ENCODE measurements at places on chromosomes 11 and 22. TPM values are rescaled to one million over a fixed set of nuclear protein-coding genes. Genes with fewer than 3 reads are reported as not detected.

The MMP1 gene
- total RNA-seq = not detected

DNA sequence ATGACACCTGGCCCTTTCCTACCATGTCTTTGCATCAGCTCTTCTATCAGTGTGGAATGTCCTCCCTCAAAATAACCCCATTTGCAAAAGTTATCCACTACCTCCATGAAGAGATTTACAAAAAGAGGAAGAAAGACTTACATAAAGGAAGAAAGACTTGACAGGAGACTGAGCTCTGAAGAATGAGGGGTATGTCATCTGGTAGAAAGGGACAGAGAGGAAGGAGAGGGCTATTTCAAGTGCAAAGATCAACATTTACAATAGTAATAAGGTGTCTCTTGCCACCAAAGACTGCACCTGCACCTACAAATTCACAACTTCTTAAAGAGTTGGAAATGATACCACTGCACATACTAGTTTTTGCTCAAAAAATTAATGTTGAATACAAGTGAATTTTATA lies 18.2 kb downstream of the PAK1 start:
- no peak for DNase-seq

The APLP2 gene
- 32.2 TPM for total RNA-seq

DNA sequence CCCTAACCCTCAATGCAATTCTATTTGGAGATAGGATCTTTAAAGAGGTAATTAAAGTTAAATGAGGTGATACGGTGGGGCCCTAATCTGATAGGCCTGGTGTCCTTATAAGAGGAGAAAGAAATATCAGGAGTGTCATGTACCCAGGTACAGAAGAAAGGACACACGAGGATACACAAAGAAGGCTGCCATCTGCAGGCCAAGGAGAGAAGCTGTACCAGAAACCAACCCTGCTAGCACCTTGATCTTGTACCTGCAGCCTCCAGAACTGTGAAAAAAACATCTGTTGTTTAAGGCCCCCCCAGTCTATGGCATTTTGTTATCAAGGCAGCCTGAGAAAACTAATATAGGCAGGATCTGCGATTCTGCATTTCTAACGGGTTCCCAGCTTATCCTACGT lies 44.2 kb downstream of the FBXO7 start:
- no peak for DNase-seq

- no peak for DNase-seq
Observed at GRCh38 chr11:121420398-121420797, 31.7 kb upstream of the SORL1 start.

GRCh38 chr11:31114442-31114841 lies 255.1 kb downstream of the DCDC1 start:
- no peak for DNase-seq

The SMC1B gene
- total RNA-seq = 0.93 TPM

The PTPN5 gene
- not detected for total RNA-seq

The FBLN1 gene
- 0.39 TPM for total RNA-seq

The EIF3F gene
- total RNA-seq = 492 TPM

GRCh38 chr11:87300640-87301380 lies 263.1 kb downstream of the TMEM135 start:
- DNase-seq = no peak

The CKAP5 gene
- 160 TPM for total RNA-seq

The LRRC4C gene
- total RNA-seq = not detected

- DNase-seq = no peak
Observed at GRCh38 chr11:1603629-1604028, 4.6 kb downstream of the KRTAP5-3 start.

- no peak for DNase-seq
Observed at GRCh38 chr11:122848186-122848585, 9.9 kb downstream of the CRTAM start.

DNA sequence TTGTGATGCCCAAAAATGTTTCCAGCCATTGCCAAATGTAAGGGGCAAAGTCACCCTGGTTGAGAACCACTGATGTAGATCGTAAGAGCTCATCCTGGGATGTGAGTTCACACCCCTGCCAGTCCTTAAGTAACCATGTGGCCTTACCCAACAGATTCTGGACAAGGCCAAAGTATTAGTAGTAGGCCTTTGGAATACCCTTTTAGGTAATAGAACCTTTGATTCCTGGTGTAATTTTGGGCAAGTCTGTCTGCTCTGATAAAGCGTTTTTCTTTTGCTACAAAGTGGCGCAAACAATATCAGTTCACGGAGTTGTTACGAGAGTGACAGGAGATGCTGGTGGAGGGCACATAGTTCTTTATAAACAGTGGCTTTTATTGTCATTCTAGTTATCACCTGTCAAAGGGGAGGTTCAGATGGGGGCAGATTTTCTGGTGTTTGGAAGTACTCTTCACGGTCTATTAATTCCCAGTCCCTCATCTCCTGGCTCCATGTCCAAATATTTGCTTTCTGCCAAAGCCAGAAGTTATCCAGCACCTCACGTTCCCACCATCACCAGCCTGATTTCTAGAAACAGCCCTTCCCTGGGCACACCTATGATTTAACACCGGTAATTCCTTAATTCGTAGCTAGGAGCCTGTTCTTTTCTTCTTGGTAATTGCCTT lies 73.8 kb upstream of the CRYBB3 start:
- DNase-seq = no peak

DNA sequence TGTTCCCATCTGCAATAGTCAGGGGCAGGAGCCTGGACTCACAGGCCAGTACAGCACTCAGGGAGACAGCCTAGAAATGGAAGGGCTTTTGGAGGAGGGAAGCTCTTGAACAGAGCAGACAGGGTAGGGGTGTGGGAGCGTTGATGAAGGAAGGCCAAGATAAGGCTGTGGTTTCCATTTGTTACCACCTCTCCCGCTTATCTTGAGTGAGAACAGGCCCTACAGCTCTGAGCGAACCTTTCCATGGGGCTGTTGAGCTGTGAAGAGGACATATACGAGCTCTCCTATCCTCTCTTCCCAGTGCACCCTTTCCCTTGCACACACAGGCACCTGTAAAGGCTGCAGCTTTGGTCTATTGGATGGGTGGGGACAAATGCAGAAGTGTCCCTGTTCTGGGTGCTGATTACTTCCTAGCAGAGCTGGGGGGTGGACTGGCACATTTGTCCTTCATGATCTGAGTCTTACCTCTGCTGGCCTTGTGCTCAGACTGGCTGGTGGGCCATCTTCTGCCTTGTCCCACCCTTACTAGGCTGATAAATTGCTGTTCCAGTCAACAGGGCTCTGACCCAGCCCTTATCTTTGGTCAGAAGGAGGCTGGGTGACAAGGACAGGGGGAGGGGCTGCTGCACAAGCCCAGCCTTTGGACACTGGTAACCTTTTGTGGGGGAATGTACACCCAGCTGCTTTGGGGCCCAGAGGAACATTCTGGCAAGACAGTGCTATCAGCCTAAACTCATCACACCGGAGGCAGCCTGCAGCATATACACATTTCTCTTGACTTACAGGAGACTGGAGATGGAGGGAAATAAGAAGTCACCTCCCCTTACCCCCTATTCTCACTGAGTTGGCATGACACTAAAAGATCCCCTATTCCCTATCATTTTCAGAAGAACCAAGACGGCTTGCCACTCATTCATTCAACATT lies 80.1 kb upstream of the NNMT start:
- DNase-seq = no peak

- DNase-seq = no peak
Observed at GRCh38 chr11:13368041-13368446, 90.5 kb downstream of the BMAL1 start.

DNA sequence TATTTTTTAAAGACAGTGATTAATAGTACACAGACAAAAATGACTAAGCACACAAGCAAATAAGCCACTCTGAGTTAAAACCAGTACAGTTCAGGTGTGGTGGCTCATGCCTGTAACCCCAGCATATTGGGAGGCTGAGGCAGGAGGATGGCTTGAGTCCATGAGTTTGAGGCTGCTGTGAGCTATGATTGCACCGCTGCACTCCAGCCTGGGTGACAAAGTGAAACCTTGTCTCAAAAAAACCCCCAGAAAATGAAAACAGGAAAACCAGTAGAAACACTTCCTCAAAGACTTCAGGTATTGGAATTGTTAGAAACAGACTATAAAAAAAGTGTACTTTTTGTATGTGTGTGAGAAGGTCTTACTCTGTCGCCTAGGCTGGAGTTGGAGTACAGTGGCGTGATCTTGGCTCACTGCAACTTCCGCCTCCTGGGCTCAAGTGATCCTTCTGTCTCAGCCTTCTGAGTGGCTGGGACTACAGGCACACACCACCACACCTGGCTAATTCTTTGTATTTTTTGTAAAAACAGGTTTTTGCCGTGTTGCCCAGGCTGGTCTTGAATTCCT lies 33.0 kb downstream of the PPP6R2 start:
- no peak for DNase-seq

DNA sequence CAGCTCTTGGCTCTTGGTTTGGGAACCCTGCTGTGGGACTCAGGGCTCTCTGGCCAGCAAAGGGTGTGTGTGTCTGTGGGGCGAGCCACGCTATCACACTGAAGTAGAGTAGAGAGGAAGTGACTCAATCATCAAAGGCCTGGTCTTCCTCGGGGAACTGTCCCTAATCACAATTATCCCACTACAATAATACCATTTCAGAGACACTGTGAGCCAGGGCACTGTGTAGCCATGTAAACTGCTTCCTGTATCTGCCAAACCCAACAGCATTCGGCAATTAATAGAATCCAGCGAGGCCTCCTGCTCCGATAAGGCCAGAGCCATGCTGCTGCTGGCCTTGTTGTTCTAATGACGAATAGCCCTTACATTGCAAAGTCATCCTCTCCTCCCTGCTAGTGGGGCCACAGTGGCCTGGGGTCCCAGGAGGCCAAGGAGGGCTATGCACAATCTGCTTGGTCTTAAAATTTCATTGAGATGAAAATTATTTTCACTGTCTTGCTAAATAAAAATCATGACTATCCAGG lies 49.8 kb upstream of the LMO2 start:
- DNase-seq = no peak

The MUC15 gene
- not detected for total RNA-seq

The MMP11 gene
- total RNA-seq = 0.32 TPM

GRCh38 chr22:19355413-19356157 lies 64.1 kb upstream of the CLTCL1 start:
- no peak for DNase-seq

- no peak for DNase-seq
Observed at GRCh38 chr11:77448269-77448668, 25.6 kb downstream of the PAK1 start.

The SLC5A12 gene
- total RNA-seq = not detected

DNA sequence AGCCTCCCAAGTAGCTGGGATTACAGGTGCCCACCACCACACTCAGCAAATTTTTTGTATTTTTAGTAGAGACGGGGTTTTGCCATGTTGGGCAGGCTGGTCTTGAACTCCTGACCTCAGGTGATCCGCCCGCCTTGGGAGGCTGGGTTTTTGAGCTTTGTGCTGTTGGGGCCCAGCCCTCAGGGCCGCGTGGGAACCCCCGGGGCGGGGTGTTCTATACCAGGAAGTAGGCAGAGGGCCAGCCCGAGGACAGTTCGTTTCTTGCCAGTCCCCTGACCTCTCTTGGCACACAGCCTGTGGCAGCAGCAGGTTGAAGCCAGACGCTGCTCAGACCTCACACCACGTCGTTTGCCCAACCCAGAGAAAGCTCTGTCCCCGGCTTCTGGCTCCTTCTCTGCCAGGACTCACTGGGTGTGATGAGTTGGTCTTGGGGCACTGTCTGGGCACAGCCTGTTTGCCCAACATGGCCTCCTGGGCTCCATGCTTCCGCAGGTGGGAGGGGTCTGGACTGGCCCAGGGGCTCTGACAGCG lies 24.9 kb upstream of the CHKA start:
- no peak for DNase-seq

The OR52A1 gene
- total RNA-seq = not detected

The RFPL2 gene
- total RNA-seq = 0.29 TPM

GRCh38 chr11:69311767-69312385 lies 17.9 kb downstream of the MYEOV start:
- DNase-seq = no peak

- no peak for DNase-seq
Observed at GRCh38 chr11:3340025-3340424, 38.9 kb downstream of the ZNF195 start.

The SCARF2 gene
- 0.23 TPM for total RNA-seq

GRCh38 chr22:47098121-47098520 lies 335.7 kb downstream of the TBC1D22A start:
- no peak for DNase-seq

GRCh38 chr22:39327995-39328754 lies 8.8 kb upstream of the RPL3 start:
- no peak for DNase-seq

- no peak for DNase-seq
Observed at GRCh38 chr22:17272511-17272991, 53.3 kb upstream of the ADA2 start.

GRCh38 chr11:117160826-117161225 lies 16.7 kb downstream of the PAFAH1B2 start:
- no peak for DNase-seq

GRCh38 chr11:72425053-72425980 lies 9.0 kb downstream of the CLPB start:
- DNase-seq = no peak

The PRAME gene
- total RNA-seq = not detected

- no peak for DNase-seq
Observed at GRCh38 chr11:95556011-95556341, 233.6 kb downstream of the FAM76B start.

DNA sequence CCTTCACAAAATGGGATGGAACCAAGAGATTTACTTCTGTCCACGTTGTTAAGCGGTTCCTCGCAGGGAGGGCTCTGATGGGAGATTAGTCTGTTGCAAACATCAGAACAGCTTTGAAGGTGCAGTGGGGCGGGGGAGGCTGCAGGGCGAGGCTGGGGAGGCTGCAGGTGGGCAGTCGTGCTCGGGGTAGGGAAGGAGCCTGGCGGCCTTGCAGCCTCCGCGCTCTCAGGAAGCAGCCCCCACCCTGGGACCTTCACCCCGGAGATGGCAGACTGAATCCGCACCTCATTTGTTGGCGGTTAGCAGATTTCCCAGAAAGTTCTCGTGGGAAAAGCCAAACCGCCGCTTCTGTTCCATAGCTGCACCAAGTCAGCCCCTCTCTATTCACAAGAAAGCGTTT lies 237.3 kb downstream of the BRD1 start:
- DNase-seq = no peak

The UPK3A gene
- total RNA-seq = not detected

The ACO2 gene
- 100.0 TPM for total RNA-seq

DNA sequence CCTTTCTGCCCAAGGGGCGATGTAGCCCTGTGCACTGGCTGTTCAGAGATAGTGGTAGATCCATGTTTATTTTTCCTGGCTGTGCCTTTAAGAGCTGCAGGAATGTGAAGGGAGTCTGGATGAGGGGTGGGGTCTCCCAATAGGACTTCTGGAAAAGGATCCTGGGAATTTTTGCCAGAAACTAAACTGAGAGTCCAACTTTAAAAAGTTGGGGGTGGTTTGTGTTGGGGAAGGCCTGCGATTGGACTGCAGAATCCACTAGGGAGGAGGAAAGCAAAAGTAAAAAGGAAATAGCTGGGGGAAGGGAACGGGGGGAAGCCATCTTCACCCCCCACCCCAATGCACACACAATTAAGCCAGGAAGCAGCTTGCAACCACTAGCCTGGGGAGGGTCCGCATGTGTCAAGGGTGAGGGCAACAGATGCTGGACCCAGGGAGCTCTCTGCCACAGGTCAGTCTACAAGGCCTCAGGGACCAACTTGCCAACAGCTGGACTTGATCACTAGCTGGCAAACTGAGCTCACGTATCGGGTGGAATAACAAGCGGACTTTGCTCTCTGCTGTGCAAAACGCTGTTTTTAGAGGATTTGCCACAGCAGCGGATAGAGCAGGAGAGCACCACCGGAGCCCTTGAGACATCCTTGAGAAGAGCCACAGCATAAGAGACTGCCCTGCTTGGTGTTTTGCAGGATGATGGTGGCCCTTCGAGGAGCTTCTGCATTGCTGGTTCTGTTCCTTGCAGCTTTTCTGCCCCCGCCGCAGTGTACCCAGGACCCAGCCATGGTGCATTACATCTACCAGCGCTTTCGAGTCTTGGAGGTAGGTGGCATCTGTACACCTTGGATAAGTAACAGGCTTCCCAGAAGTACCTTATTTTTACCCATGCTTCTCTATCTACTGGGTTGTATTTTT lies at the start of gene OLFML1:
Gene OLFML1, plus strand, starts transcription at position 321 of the 912 bp plus-strand sequence. Its CDS starts 370 bp downstream, at position 691.
- no peak for DNase-seq

Data from activated naive CD4-positive, alpha-beta T cell treated with anti-CD3 and anti-CD28 coated beads, Interleukin-2, amount 50 U/mL, for 72 hours (primary cell).